ENCODE measurements at places on chromosomes 5 and 9.

DNA sequence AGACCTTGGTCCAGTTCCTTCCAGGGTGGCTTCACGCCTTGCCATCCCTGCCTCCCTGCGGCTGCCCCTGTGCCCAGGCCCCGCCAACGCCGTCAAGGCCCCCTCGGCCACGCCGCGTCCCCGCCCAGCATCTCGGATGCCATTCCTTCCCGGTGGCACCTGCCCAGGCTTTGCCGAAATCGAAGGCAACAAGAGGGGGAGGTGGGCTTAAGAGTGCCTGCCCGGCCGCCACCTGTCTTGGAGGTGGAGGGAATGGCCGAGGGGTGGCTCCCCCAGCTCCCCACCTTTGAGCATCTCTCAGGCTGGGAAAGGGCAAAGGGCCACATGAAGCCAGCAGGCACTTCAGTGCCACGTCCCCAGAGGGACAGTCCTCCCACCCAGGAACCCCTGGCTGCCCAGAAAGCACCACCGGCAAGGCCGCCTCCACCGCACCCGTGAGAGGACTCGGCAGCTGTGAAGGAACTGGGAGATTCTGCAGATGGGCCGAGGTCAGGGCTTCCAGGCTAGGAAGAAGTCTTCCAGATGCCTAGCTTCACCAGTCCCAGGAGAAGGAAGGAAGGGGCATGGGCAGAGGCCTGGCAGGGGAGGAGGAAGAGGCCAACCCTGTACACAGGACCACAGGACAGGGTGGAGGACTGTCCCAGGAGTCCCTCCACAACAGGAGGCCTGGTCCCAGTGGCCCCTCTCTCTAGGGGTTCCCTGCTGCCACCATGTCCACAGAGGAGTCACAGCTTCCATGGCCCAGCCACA lies 218.0 kb downstream of the FANCC start:
- no peak for DNase-seq

GRCh38 chr5:1174122-1174936 lies 27.1 kb upstream of the SLC6A19 start:
- DNase-seq: peak; percentile 83

DNA sequence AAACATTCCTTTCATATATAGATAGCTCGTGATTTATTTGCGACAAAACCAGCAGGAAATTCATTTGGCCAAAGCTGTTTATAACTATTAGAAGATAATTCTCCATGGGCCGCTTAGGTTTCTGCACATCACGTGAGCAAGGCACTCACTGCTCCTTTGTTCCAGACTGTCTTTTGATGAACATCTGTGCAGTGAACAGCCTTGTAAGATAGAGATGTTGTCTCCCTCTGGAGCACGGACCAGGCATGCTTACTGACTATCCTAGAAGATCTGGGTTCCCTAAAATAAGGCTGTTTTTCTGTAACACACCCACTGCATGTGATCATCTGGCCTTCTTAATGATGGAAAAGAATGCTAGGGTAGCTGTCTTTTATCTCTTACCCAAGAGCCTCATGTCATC lies 30.9 kb downstream of the YIPF5 start:
- peak; percentile 33 for DNase-seq

DNA sequence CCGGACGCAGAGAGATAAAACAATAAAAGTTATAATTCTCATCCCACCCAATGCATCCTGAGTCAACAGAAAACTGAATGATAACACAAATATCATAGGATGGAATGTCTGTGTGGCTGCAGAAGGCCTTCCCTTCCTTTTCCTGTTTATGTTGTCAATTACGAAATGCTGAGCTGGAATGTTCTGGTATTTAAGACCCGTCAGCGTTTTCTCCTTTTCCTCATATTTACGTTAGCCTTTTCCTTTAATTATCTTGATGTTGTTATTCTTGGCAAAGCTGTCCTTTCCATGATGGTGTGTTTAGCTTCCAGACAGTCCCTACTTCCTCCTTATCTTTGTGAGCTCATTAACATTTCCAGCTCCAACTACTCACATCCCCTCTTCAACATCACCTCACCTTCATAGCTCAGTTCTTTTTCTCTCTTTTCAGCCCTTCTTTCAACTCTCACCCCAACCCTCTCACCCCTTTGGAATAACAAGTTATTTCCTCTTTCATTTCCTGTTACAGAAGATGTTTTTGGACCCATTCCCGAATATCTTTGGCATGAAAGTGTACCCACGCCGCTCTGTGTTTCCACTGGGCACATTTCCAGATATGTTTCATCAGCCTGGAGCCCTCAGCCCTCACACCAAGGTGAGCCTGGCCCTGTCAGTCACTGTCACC lies 221.6 kb downstream of the NR2F1-AS1 start:
- DNase-seq: peak; percentile 100

- DNase-seq: peak; percentile 68
Measured at GRCh38 chr9:87193925-87194868, 246.9 kb upstream of the GAS1 start.

GRCh38 chr5:132751444-132751843 lies 4.2 kb downstream of the CCNI2 start:
- peak; percentile 89 for DNase-seq

DNA sequence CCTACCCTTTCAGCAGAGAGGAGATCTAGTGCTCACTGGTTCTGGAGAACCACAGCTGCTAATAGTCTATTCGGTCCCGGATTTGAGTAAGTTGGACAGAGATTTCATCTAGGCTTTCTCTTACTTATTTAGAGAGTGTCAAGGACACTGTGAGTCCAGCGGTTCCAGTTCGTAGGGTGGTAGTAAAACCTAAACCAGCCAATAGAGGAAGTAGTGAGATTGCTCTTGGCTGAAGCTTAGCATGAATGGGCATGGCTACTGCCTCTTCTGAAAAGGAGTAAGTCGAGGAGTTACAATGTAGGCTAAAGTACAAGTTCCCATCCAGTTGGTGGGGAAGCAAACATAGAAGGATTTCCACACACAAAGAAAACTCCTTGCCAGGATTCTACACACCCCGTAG lies 109.6 kb upstream of the MOCS2 start:
- DNase-seq: no peak

GRCh38 chr9:131240047-131240921 lies 36.0 kb downstream of the FAM78A start:
- no peak for DNase-seq

Measured in fibroblast of pulmonary artery (primary cell).